ENCODE measurements at places on chromosomes 11 and 22.

DNA sequence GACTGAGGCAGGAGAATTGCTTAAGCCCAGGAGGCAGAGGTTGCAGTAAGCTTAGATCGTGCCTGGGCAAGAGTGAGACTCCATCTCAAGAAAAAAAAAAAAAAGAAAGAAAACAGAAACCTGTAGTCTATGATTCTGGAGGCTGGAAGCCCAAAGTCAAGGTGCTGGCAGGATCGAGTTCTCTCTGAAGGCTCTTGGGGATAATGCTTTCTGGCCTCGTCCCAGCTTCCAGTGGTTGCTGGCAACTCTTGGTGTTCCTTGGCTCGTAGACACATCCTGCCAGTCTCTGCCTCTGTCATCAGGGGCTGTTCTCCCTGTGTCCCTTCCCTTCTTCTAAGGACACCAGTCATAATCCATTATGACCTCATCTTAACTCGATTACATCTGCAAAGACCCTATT, 16.8 kb upstream of the CCDC86 start:
- no peak for DNase-seq

DNA sequence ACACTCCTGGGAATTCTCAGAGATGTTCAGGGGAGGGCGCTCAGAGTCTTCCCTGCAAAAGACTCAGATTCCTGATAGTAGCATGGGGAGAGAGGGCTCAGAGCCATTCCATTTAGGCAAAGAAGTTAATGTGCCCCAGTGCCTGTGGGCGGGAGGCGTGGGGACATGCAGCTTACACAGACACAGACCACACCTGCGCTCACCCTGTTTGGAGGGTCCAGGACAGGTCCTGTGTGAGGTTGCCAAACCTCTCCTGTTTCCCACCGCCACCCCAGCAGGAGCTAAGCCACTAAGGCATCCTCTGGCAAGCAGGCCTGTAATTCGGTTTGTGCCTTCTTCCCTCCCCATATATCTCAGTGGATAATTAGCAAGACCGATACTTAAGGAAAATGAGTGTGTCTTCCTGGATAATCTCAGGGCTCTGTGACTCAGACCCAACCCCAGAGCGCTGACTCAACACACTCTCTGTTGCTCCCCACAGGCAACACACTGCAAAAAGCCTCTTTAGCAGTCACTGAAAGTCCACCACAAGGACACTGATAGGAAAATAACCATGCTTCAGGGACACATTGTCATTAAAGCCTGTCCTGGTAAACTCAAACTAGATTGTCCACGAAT, 118.9 kb upstream of the LMO1 start:
- no peak for DNase-seq

DNA sequence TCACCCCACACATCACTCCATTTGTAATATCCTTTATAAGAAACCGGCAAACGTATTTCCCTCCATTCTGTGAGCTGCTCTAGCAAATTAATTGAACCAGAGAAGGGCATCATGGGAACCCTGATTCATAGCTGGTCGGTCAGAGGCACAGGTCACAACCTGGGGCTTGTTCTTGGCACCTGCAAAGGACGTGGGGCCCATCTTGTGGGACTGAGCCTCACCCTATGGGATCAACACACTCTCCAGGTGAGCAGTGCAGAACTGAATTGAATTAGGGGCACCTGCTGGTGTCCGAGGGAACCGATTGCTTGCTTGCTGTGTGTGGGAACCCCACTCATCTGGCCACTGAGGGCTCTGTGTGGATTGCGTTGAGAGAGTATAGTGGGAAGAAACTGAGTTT, 145.3 kb downstream of the CTTN start:
- DNase-seq = no peak

GRCh38 chr11:14420223-14420622, 61.2 kb upstream of the RRAS2 start:
- DNase-seq = no peak

DNA sequence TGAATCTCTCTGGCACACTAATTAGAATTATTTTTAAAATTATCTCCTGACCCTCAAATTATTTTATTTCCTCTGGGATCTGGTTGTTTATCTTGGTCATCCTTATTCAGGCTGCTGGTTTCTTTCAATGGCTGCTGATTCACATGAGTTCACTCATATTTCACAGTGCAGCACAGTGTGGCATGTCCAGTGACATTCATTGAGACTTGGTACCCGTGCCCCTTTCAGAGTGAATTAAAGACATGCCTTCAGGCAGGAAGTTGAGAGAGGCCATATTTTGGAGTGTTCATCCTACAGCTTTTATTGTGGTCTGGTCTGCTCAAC, 13.5 kb downstream of the DCPS start:
- no peak for DNase-seq

DNA sequence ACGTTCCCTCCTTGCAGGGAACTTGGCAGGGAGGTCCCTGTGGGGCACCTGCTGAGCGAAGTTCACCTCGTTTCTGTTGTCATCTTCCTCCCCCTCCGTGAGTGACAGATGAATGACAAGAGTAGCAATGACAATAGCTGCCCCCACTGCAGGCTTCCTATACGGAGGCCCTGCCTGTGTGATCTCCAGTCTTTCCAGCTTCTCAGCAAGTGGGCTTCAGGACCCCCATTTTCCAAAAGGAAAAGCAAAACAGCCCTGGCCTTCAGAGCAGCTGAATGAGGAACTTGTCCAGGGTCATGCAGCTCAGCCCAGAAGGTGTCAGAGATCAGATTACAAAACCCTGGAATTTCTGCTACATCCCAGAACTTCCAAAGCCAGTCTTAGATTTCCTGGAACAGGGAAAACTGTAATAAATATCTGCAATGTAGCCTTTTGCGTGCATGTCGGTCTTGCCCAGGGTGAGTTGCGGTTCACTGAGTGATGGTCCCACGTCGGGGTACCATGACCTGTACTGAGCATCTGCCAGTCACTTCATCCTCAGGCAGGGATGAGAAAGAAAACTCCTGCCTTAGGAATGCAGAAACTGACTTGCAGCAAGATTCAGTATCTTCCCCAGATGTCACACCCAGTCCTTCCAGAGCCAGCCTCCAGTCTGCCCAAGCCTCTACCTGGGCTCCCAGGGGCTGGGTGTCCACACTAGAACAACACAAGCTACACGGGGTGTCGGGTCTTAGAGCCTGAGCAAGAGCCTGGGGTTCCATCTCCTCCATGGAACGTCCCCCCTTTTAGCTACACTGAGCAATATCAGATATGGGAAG, 1457.0 kb downstream of the BRD1 start:
- no peak for DNase-seq
